ENCODE measurements at places on chromosomes 5 and 9. TPM values are rescaled to one million over a fixed set of nuclear protein-coding genes. Genes with fewer than 3 reads are reported as not detected.

- no peak for DNase-seq
Observed at GRCh38 chr9:16883586-16883985, 13.1 kb upstream of the BNC2 start.

DNA sequence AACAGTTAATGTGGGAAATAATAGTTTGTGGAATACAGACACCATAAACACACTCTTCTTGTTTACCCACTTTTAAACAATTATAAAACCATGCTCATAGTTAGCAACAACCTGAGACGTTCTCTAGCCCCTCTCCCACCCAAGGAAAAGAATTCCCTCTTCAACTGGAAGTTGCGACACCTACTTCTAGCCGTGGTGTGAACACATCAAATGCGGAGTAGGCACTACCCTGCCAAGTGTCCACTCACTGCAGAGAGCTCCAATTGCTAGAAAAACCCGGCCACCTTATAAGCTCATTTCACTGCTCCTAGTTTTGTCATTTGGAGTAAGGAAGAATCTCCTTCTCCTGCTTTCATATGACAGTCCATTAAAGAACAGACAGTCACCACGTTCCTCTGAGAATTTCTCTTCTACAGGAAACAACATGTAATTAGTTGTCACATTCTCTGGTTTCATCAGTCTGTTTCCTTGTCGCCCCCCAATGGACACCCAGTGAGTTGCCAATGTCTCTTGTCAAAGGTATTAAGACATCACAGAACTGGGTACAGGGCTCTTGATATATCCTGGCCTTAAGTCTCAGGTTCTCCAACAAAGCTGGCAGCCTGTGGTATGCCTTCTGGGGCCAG, 47.3 kb downstream of the PRLR start:
- DNase-seq, result no peak

GRCh38 chr9:16619402-16619801, 251.1 kb downstream of the BNC2 start:
- DNase-seq, result no peak

GRCh38 chr5:136205061-136205702, 12.2 kb upstream of the SMIM32 start:
- DNase-seq, result no peak

DNA sequence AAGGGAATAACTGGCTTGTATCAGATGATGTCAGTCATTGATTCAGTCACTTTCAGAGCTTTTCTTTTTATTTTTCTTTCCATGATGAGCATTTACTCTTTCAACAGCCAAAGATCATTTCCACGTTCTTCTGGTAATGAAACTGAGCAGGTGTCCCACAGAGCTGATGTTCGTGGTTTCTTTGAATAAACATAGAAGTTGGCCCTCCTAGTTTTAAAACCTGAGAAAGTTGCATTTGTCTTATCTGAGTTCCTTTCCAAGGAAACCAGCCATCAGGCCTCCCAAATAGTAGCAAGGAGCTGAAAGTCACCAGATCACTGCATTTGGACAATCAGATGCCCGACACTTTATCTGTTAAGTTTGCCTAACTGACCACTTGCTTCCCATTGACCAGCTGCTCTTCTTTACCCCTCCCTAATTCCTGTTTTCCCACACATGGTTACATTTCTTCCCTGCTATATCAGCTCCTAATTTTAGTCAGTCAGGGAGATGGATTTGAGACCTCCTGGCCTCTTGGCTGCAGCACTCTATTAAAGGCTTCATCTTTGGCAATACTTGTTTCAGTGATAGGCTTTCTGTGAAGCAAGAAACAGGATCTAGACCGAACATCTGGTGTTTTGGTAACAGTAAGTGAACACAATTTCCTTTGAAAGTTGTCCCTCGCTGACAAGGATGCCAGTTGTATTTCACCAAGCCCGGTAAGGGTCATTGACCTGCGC, 420.8 kb downstream of the CHSY3 start:
- no peak for DNase-seq

GRCh38 chr5:131611064-131611381, 24.0 kb downstream of the RAPGEF6 start:
- DNase-seq, result no peak

Gene FCHSD1
- polyA plus RNA-seq, result 13.5 TPM

Gene WNT8A
- not detected for polyA plus RNA-seq

Gene C5orf46
- not detected for polyA plus RNA-seq
